Left lobe of liver (tissue), 2 donors: ENCODE measurements at places on chromosomes 1 and 21. TPM values are rescaled to one million over a fixed set of nuclear protein-coding genes. Genes with fewer than 3 reads are reported as not detected.

- DNase-seq = no peak
Measured at GRCh38 chr1:162218975-162219374, 149.5 kb downstream of the NOS1AP start.

- DNase-seq = no peak
Measured at GRCh38 chr1:57546549-57547330, 122.9 kb upstream of the DAB1 start.

DNA sequence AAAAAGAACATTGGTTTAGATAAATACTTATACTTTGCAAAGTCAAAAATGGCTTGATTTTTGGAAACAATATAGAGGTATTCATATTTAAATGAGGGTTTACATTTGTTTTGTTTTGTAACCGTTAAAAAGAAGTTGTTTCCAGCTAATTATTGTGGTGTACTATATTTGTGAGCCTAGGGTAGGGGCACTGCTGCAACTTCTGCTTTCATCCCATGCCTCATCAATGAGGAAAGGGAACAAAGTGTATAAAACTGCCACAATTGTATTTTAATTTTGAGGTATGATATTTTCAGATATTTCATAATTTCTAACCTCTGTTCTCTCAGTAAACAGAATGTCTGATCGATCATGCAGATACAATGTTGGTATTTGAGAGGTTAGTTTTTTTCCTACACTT lies 65.3 kb upstream of the SAMD13 start:
- no peak for DNase-seq

- no peak for DNase-seq
Measured at GRCh38 chr21:45620201-45620923, 23.2 kb upstream of the PCBP3 start.

DNA sequence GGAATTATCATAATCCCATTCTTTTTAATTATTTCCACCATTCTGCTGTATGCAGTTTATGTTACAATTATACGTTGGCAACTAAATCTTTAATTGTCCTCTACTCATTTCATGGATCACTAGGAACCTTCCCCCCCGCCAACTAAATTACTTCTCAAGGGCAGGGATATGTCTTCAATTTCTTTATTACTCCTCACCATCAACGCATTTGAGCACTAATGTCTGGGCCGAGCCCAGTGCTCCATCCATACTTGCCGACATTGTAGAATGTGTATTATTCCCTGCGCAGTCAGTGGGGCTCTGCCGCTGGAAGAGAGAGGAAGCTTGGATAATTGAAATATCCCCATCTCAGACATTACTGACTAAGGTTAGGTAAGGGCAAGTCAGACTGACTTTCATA lies 236.4 kb upstream of the AJAP1 start:
- no peak for DNase-seq

- no peak for DNase-seq
Measured at GRCh38 chr1:232883992-232884661, 66.3 kb upstream of the NTPCR start.

DNA sequence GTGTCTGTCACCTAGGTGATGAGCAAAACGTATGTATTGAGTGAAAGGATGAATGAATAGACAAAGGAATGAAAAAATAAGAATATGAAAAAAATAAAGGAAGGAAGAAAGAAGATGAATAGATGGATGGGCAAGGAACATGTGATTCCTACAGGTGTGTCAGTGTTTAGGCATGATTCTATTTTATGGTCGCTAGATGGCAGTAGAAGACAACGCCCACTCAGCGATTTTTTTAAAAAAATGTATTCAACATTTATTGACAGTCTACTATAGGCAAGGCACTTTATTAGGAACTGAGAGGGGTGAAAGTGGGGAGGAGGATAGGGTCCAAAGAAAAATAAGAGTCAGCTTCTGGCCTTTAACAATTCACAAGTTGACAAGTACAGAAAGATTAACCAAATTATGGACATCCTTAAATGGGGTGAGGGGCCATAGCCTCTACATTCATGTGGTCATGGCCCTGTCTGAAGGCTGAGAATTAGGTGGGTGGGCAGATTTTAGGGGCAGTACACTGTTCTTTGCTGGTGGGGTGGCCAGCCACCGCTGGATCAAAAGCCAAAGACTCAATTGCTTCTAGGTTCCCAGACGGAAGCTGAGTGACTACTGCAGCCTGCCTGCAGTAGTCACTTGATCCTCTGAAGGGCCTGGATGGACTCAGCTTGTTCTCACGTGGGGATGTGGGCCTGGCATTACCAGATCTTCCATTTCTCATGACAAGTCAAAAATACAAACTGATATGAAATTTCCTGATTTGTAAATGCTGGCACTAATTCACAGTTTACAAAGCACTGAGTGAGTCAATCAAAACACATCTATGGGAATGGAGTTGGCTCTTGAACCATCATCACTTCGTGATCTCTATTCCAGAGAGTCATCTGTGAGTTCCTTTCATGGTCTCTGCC lies 83.9 kb downstream of the FASLG start:
- no peak for DNase-seq

DNA sequence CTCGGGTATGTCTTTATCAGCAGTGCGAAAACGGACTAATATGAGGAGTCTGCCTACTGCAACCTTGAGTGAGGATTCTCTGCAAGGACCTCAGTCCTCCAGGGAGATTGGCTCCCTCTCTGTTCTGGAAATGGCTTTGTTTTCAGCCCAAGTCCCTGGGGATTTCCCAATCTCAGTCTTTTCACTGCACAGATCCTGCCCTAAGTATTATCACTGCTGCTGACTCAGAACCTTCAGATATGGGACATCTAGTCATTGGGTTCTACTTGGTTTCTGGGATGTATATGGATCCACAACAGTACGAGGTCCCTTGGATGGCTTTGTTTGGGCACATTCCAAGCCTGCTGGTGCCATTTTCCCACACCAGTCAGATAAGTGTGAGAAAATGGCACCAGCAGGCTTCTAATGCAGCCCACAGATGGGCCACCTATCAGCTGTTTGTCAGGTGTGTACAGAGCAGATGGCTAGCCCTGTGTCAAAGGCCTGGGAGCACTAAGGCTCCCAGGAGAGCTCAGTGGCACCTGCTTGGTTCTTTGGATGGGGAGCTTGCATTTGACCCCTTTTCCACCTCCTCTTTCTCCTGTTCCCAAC lies 27.4 kb downstream of the ELF3 start:
- DNase-seq = no peak

GRCh38 chr1:82015444-82015843 lies 214.7 kb downstream of the ADGRL2 start:
- DNase-seq = no peak

DNA sequence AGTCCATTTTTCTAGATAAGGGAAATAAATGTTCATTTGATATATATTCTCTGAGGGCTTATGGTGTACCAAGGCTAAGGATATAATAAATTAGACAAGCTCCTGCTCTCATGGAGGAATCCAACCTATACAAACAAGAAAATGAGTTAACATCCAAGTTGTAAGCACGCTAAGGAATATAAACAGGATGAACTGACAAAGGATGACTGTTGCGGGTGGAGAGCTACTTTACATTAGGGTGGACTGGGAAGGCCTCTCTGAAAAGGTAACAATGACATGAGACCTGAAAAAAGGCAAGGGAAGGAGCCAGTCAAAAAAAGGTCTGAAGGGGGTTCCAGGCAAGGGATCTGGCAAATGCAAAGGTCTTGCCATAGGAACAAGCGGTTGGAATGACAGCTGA lies 3.1 kb downstream of the BCAR3 start:
- no peak for DNase-seq

- DNase-seq = no peak
Measured at GRCh38 chr1:46587069-46587468, 17.0 kb downstream of the MKNK1 start.

DNA sequence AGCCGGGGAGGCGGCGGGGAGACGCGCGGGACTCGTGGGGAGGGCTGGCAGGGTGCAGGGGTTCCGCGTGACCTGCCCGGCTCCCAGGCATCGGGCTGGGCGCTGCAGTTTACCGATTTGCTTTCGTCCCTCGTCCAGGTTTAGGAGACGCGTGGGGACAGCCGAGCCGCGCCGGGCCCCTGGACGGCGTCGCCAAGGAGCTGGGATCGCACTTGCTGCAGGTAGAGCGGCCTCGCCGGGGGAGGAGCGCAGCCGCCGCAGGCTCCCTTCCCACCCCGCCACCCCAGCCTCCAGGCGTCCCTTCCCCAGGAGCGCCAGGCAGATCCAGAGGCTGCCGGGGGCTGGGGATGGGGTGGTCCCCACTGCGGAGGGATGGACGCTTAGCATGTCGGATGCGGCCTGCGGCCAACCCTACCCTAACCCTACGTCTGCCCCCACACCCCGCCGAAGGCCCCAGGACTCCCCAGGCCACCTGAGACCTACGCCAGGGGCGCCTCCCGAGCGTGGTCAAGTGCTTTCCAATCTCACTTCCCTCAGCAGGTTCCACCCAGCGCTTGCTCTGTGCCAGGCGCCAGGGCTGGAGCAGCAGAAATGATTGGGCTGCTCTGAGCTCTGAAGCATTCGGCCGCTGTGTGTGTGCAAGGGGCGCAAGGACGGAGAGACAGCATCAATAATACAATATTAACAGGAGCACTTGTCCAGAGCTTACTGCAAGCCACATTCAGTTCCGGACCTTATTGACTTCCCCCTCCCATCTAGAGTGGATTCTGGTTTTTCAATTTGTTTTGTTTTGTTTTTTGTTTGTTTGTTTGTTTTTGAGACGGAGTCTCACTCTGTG lies 10.3 kb downstream of the SIM2 start:
- DNase-seq = peak; percentile 40

DNA sequence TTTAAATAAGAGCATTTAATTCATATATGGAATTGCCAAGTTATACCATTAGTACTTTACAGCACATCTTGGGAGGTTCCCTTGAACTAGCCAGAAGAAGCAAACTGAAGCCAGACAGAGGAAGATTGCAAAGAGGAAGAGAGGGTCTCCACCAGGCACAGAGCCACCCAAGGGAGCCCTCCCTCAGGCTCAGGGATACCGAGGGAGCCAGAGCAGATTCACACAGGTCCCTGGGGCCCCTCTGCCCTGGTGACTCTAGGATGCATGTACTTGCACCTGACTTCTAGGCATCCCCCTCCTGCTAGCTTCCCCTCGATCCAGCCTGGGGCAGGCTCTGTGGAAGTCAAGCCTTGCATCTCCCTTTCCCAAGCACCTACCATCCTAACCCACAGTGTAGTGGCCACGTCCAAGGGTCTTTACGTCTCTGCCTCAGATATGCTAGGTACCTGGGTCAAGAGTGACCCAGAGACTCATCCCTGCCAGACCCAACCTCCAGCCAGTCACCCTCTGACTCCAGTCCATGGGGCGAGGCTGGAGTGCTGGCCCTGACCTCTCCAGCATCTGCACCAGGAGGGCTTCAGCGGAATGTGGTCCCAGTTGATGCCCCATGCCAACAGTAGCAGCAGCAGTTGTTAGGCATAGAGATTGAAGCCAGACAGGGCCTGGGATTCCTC lies 6.4 kb downstream of the IFNAR2 start:
- no peak for DNase-seq

- no peak for DNase-seq
Measured at GRCh38 chr1:210347112-210347511, 18.4 kb downstream of the HHAT start.

DNA sequence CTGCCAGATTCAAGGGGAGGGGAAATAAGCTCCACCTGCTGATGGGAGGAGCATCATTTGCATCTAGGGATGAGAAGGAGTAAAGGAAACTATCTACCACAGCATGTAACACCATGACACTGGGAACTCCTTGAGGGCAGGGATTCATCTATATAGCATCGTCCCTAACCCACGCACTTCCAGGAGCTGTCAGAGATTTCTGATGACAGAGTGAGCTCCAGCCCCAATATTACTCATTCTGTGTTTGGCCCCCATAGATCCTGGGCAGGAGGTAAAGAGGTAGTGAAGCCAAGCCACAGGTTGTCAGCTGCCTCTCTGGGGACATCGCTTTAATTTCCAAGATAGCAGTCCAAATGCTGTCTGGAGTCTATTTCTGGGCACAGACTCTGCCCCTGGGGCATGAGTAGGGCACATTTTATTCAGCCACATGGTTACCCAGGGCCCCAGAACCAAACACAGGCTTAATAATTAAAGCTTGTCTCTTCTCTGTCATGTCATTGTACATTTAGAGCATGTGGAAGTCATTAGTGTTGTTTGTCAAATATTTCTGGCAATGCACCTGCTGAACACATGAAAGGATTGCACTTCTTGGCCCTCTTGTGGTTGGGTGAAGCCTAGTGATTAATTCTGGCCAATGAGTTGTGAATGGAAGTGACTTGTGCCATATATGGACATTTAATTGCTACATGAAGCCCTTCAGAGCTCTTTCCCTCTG lies 105.9 kb upstream of the POU3F1 start:
- no peak for DNase-seq

Gene IVL
- total RNA-seq = not detected

Gene PIK3R3
- 3.1 TPM for total RNA-seq

Gene CFAP74
- 3.5 TPM for total RNA-seq

Gene NUDC
- 43.2 TPM for total RNA-seq

Gene RHCE
- total RNA-seq = 0.65 TPM

Gene CHAF1B
- 0.43 TPM for total RNA-seq

Gene TDRD5
- total RNA-seq = not detected

Gene EXO1
- 0.33 TPM for total RNA-seq

Gene TXLNA
- total RNA-seq = 31.1 TPM

Gene PTPN22
- total RNA-seq = 0.38 TPM

Gene IRF6
- 30.0 TPM for total RNA-seq

Gene RNASEL
- total RNA-seq = 2.2 TPM

Gene PRELP
- total RNA-seq = 6.4 TPM

Gene MX2
- 0.75 TPM for total RNA-seq

Gene ANGPTL1
- 2.6 TPM for total RNA-seq

Gene KIF21B
- total RNA-seq = 0.93 TPM

Gene AMY1B
- not detected for total RNA-seq

Gene CELA3A
- 13.4 TPM for total RNA-seq

Gene EVA1B
- 4.8 TPM for total RNA-seq

Gene TXNIP
- total RNA-seq = 66.5 TPM

Gene SPRR2D
- total RNA-seq = not detected

Gene SPRR2B
- not detected for total RNA-seq

Gene LINGO4
- total RNA-seq = 0.15 TPM

Gene CLDN17
- total RNA-seq = not detected

Gene CLEC20A
- total RNA-seq = not detected
